ENCODE measurements at places on chromosomes 2 and 18. TPM values are rescaled to one million over a fixed set of nuclear protein-coding genes. Genes with fewer than 3 reads are reported as not detected.

POMC gene
- total RNA-seq = 2.2 TPM

GRCh38 chr2:109202486-109202885, 73.5 kb downstream of the SH3RF3 start:
- DNase-seq = no peak

DNA sequence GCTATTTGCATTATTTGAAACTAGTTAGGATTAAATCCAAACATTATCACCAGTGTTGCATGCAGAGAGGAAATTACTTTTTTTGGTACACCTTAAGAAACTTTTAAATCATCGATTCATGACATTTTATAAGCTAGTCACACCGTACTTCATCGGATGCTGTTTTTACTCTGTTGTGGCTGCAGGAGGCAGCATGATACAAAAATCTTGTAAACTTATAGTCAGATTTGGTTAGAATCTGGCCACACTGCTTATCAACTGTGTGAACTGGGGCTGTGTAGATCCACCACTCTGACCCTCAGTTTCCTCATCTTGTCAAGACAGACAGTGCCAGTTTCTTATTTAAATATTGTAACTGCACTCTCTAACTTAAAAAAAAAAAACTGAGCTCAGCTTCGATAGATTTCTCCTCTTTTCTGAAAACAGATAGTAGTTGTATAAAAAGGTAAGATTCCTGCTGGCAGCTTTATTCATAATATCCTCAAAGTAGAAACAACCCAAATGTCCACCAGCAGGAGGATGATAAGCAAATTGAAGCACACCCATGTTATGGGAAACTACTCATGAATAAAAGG, 77.8 kb downstream of the RAPGEF4 start:
- DNase-seq = no peak

MXD1 gene
- 2.6 TPM for total RNA-seq

AOX1 gene
- 5.6 TPM for total RNA-seq

DNA sequence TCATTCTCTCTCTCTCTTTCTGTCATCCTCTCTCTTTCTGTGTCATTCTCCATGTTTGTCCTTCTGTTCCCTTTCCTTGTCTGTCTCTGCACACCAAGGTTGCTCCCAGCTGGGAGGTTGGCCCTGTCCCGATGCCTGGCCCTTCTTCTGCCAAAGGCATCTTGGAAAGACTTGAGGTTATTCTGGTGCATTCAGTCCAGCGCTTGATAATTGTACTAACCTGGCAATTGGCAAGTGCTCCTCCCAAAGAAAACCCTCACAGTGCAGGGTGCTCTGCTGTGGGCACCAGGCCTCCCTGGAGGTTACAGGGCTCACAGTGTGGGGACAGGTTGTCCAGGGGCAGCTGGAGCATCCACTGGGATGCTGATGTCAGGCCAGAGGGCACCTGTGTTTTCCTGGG, 95.4 kb downstream of the GLI2 start:
- no peak for DNase-seq

CREG2 gene
- total RNA-seq = 2.2 TPM

GRCh38 chr2:169715379-169716237, 18.0 kb upstream of the KLHL23 start:
- no peak for DNase-seq

All from H1 (cell line).